ENCODE measurements at places on chromosomes 11 and 22.

DNA sequence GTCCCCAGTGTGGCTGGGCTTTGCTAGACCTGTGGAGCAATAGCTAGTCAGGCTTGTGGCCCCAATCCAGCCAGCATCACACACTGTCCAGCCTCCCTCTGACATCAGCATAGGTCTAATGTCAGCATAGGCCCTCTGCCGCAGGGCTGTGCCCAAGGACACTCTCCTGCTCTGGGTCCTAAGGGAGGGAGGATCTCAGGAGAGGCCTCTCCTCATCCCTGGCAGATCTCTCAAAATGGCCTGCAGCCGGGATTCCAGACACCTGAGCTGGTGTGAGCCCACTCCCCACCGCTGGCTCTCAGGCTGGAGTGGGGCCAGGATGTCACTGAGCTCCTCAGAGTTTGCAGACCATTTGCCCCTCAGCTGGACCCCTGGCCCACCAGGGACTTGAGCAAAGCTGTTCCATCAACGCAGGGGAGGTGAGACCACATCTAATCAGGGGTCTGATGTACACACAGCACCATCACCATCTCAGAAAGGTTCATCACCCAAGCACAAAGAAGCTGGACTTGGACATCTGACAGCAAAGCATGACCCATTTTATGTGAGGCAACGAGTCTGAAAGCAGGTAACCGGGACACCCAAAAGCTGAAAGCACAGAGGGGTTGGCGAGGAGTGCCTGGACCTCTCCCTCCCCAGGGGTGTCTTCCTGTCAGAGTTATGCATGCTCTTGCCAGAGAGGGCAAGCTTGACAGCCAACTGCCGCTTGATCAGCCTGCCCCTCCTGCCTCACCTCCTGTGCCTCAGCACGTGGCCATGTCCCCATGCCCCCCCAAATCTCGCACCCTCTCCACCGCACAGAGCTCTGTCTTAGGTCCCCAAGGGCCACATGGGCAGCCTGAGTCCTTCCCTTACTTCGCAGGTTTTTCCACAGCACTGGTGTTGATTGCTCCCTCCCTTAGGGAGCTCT is 69.7 kb upstream of the SEPTIN5 start:
- DNase-seq: peak; percentile 49

DNA sequence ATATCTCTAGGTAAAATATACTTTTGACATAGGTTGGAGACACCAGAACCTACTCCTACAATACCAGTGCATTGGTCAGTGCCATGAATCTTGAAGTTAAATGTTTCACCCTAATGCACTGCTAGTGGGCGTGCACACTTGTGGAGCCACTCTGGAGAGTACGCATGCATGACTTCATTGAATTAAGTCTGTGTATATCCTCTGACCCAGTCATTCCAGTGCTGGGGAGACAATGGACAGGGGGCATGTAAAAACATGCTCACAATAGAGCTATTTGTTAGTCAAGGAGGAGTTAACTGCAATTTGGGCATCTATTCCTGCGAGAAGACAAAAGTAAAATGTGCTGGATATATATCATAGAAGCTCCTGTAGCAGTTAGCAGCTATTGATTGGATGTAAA is 335.4 kb upstream of the NCAM1 start:
- DNase-seq: no peak

- DNase-seq: peak; percentile 46
Measured at GRCh38 chr11:86802601-86803051, 2.3 kb downstream of the PRSS23 start.

GRCh38 chr11:18457450-18457849 is 1.8 kb downstream of the LDHAL6A start:
- no peak for DNase-seq

GRCh38 chr11:7436657-7437056 is 48.6 kb upstream of the OLFML1 start:
- no peak for DNase-seq

DNA sequence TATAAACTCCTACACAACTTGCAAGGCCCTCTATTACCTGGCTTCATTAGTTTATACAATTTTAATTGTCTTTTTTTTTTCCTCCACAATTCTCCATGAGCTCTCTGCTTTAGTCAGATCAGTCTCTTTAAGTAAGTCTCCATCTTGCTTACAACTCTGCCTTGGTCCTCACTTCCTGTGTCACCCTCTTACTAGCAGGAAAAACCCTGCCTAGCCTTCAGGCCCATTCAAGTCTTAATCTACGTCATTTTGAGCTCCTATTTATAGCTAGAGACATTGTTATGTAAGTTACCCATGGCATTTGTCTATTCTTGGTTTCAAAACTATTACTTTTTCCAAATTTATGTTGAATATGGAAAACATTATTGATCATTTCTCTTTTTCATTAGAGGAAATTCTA is 177.4 kb downstream of the SBF2 start:
- DNase-seq: no peak

DNA sequence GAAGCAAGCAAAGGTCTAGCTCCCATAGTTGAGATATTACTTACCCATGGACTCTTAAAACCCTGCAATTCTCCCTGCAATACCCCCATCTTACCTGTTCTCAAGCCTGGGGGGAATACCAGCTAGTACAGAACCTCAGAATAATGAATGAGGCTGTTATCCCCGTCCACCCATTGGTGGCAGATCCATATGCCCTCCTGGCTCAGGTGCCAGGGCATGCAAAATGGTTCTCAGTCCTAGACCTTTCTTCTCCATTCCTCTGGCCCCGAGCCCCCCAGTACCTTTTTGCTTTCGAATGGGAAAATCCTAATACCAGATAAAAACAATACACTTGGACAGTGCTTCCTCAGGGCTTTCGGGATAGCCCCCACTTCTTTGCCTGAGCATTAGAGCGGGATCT is 86.4 kb downstream of the PIWIL4 start:
- no peak for DNase-seq

GRCh38 chr11:122440811-122441665 is 214.5 kb upstream of the UBASH3B start:
- no peak for DNase-seq

DNA sequence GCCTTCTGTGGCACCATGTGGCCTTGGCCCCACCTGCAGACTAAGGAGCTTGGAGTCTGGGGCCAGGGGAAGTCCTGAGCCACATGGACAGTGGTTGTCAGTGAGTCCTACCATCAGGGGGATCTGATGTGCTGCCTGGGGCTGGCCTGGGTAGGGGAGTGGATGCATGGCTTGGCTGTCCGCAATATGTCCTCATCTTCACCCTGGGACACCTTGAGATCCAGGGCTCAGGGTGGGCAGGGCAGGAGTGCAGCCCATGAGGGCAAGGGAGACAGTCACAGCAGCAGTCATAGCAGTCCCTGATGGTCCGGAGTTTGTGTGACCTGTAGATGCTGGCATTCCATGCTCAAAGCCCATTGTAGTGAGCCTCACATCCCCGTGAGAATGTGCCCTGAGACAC is 256.8 kb upstream of the B3GAT1 start:
- DNase-seq: no peak

- DNase-seq: peak; percentile 6
Measured at GRCh38 chr11:15223318-15223717, 108.6 kb downstream of the INSC start.

DNA sequence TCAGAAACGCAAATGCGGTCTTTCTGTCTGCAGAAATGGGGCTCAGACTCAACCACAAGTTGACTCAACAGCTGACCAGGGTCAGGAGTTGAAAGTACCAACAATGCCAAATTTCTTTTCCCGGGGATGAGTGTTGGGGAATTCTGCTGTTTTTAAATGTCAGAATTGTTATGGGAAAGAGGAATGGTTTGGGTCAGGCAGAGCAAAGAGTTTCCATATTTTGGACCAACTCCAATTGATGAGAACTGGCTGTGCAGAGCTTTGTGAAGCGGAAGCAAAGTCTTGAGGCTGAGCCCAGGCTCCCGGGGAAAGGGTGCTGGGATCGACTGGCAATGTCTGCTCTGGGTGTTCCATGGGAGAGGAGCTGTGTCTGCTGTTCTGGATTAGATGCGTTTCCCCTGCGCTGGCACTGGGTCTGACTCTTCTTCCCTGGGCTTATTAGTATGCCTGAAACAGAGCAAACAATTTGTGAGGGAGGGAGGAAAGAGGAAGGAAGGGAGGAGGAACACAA is 36.2 kb downstream of the TXN2 start:
- peak; percentile 87 for DNase-seq

- DNase-seq: no peak
Measured at GRCh38 chr11:76674517-76675400, 4.2 kb upstream of the LRRC32 start.

- no peak for DNase-seq
Measured at GRCh38 chr11:48167380-48167779, 49.2 kb upstream of the OR4B1 start.

- peak; percentile 33 for DNase-seq
Measured at GRCh38 chr22:27952779-27953178, 33.7 kb upstream of the PITPNB start.
